Brain pericyte (primary cell): ENCODE measurements at places on chromosomes 5 and 9.
A peak's percentile ranks its signal among the peaks of the same experiment; 100 is the strongest.

GRCh38 chr5:98204798-98205197, 568.7 kb upstream of the RGMB start:
- DNase-seq: no peak

GRCh38 chr9:8486095-8486494, 686.5 kb upstream of the DMAC1 start:
- peak; percentile 10 for DNase-seq

GRCh38 chr5:64861281-64861680, 92.6 kb downstream of the CWC27 start:
- no peak for DNase-seq

DNA sequence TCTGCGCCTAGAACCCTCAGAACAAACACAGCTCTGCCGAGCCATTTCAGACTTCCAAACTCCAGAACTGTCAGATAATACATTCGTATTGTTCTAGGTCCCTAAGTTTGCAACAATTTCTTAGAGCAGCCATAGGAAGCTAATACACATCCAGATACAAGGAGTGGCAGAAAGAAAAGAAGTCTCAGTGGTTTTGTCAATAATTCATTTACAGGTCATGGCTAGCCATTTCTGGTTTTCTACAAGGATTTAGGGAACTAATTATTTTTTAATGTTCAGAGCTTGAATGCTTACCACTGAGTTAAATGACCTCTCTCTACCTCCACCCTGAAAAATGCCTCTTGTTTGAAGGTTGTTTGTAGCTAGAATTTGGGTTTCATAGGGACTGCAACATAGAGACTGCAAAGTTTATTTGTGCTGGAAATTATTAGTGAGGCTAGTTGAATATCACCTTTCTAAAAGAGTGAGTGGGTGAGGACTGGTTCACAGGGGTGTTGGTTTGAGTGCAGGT, 15.5 kb upstream of the ERMP1 start:
- no peak for DNase-seq

- DNase-seq: no peak
These were observed 5.2 kb upstream of the UHRF2 start for GRCh38 chr9:6407778-6408177.

- DNase-seq: no peak
These were observed 178.9 kb downstream of the ACER2 start for GRCh38 chr9:19587678-19588077.
